CD4-positive, alpha-beta memory T cell (primary cell): ENCODE measurements at places on chromosomes 12 and 14. TPM values are rescaled to one million over a fixed set of nuclear protein-coding genes. Genes with fewer than 3 reads are reported as not detected.

The TAS2R9 gene
- not detected for polyA plus RNA-seq

The PGF gene
- 0.11 TPM for polyA plus RNA-seq

The LRRC10 gene
- not detected for polyA plus RNA-seq

The VRTN gene
- polyA plus RNA-seq: not detected

The CRIP1 gene
- polyA plus RNA-seq: 2,028 TPM

The HSPB8 gene
- polyA plus RNA-seq: not detected

The AMN gene
- 2.1 TPM for polyA plus RNA-seq

The CCDC92 gene
- 15.6 TPM for polyA plus RNA-seq

The CYP27B1 gene
- 0.93 TPM for polyA plus RNA-seq

The EVL gene
- polyA plus RNA-seq: 81.8 TPM

The RFX4 gene
- not detected for polyA plus RNA-seq

The GPRC5D gene
- 0.71 TPM for polyA plus RNA-seq

The LRIG3 gene
- polyA plus RNA-seq: not detected

The MMP17 gene
- not detected for polyA plus RNA-seq

The RGS6 gene
- not detected for polyA plus RNA-seq

The LRP1-AS gene
- polyA plus RNA-seq: not detected

The SLC4A8 gene
- 0.14 TPM for polyA plus RNA-seq

The SNW1 gene
- 54.4 TPM for polyA plus RNA-seq

The FZD10 gene
- polyA plus RNA-seq: not detected

The BTBD6 gene
- 17.4 TPM for polyA plus RNA-seq

The PPP1CC gene
- polyA plus RNA-seq: 216 TPM

The CCDC177 gene
- not detected for polyA plus RNA-seq

The SLC10A1 gene
- not detected for polyA plus RNA-seq

The ACOT6 gene
- not detected for polyA plus RNA-seq
